ENCODE measurements at places on chromosomes 2 and 18. TPM values are rescaled to one million over a fixed set of nuclear protein-coding genes. Genes with fewer than 3 reads are reported as not detected.

The DBI gene
- total RNA-seq = 40.3 TPM

The TCF23 gene
- 0.10 TPM for total RNA-seq

The KCNG3 gene
- not detected for total RNA-seq

The PGAP1 gene
- 22.9 TPM for total RNA-seq

The ANKRD30B gene
- total RNA-seq = not detected

The XDH gene
- total RNA-seq = not detected

The EFR3B gene
- total RNA-seq = 0.12 TPM

The GPR45 gene
- total RNA-seq = not detected

The PLCD4 gene
- not detected for total RNA-seq

The SLC4A3 gene
- total RNA-seq = not detected

DNA sequence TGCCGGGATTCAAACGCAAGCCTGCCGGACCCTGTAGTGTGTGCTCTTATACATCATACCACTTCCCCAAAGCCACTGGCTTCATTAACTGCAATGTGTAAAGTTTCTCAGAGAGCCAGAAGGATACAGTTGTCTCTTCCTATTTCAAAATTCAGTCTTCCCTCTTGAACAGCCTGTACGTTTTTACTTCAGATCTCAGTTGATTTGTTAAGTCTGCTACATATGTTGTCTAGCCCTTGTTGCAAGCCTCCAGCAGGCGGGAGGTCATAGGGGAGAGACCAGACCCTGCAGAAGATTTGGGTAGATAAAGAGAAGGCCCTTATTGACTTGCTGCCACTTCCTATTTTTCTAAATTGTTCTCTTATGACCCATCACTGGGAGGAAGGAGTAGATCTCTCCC is 56.2 kb downstream of the ARHGEF33 start:
- no peak for DNase-seq

DNA sequence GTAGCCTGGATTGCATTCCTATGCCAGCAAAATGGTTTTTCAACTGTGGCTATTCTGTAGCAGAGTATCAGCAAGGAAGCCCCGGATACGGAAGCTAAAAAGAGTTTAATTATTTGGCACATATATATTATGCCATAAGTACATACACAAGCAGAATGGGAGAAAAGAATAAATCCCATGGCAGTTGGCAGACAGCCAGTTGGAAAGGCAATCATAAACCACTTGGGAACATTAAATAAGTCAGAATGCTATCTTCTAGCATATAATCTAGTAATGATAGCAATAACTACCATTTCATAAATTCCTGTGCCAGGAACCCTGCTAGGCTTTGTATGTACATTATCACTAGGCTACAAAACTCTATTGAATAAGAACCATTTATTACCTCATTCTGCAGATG is 26.0 kb downstream of the GALNT5 start:
- no peak for DNase-seq

- no peak for DNase-seq
Measured at GRCh38 chr2:16722677-16723076, 57.0 kb upstream of the CYRIA start.

GRCh38 chr2:221958224-221958623 is 340.6 kb downstream of the PAX3 start:
- DNase-seq = no peak

DNA sequence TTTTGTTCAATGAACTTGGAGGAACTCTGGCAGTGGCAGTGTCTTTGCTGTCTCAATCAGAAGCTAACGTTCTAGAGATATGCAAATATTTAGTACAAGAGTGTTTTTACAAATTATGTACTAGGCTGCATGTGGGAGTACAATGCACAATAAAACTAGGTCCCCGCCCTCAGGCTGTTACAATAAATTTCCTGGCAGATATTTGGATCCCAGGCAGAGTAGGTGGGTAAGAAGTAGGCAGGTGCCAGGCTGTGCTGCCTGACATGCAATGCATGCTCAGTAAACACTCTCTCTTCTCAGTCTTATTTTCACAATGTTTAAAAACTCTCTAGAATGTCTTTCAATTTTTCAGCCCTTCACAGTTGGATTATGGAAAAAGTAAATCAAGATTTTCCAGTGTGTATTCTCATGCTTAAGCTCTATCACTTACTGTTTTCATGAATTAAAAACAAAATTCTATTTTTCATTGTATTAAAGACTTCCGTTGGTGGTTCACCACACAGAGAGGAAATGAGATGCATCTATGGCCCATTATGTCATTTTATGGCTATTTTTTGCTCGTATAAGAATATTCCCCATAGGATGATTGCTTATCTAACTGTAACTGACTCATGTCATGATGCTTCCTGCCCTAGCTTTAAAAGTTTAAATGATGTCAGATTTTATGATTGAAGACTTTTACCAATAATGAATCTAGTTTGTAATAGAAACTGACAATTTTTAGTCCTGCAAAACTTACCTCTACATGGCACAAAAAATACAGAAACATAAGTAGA is 346.1 kb downstream of the RND3 start:
- no peak for DNase-seq

GRCh38 chr2:177983183-177983788 is 89.3 kb downstream of the PDE11A start:
- DNase-seq = peak; percentile 8

- DNase-seq = no peak
Measured at GRCh38 chr2:139033300-139033699, 253.1 kb upstream of the NXPH2 start.

- DNase-seq = no peak
Measured at GRCh38 chr2:7566382-7566881, 649.2 kb downstream of the RNF144A start.

DNA sequence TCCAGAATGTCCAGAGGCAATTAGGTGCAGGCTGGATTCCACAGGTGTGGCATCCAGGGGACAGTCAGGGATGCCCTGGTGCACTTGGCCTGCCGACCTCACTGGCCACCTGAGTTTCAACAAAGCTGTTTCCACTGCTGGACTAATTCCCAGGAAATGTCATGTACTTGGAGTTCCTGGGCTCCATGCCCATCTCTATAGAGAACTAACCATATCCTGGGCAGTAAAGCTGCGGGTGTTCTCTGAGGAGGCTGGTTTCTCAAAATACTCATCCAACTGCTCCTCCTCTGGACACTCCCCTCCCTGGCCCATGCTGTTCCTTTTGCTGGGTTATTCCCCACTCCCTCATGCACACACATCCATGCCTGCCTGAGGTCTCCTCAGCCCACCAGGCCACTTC is 161.9 kb upstream of the SKOR2 start:
- no peak for DNase-seq

Data from B cell (primary cell).